ENCODE measurements at places on chromosomes 11 and 22.

DNA sequence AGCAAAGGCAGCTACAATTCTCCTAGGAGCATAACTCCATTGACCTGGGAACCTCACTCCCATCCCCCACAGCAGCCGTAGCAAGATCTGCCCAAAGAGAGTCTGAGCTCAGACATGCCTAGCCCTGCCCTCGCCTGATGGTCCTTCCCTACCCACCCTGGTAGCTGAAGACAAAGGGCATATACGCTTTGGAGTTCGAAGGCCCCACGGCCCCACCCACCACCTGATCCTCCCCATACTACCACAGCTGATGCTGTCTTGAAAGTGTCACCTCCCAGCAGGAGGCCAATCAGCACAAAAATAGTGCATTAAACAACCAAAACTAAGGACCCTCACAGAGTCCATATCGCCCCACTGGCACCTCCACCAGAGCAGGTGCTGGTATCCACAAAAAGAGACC lies 22.6 kb upstream of the GNAZ start:
- no peak for DNase-seq

DNA sequence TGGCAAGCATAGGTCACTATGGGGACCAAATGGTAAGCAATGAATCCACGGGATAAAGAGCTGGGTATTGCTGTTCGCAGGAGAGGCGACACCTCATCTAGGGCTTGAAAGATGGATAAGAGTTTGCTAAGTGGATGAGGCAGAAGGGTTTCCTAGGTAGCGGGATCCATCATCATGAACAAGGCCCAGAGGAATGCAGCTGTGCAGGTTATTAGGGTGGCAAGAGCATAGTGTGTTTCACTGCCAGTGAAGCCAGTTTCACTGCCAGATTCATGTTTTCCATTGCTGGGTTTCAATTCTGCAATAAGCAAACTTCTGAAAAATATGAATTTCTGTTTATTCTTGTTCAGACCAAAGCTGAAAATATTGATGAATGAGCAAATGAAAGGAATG lies 27.2 kb downstream of the WEE1 start:
- DNase-seq: no peak

- DNase-seq: no peak
Measured at GRCh38 chr11:86941871-86942599, 13.2 kb downstream of the FZD4 start.

DNA sequence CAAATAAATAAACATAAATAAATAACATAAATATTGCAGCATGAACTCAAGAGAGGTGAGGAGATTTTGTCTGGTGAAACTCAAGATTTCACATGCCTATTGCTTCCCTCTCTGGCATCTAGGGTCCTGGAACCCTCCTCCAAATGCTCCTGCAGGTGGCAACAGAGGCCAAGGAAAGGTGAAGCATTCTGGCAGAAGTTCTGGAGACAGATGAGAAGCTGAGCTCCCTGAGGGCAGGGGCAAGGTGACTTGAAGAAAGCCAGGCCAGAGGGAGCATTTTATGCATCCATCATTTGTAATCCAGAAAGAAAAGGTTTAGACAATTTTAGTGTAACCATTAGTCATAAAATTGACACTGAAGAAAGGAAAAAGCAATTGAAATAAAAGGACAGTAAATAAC lies 64.9 kb downstream of the ENDOD1 start:
- DNase-seq: no peak

GRCh38 chr11:121412000-121412587 lies 40.0 kb upstream of the SORL1 start:
- no peak for DNase-seq
